Stimulated activated CD8-positive, alpha-beta memory T cell treated with anti-CD3 and anti-CD28 coated beads, Interleukin-15, amount 100 ng/mL, for 4 hours (primary cell): ENCODE measurements at places on chromosomes 5 and 9.

- DNase-seq: peak; percentile 62
Observed at GRCh38 chr9:38068701-38069628, at the start of gene SHB. Gene SHB (minus strand): TSS chr9:38069227. CDS start chr9:38068645, 582 bp downstream.

- DNase-seq: no peak
Observed at GRCh38 chr9:126703002-126703865, 89.5 kb downstream of the LMX1B start.

DNA sequence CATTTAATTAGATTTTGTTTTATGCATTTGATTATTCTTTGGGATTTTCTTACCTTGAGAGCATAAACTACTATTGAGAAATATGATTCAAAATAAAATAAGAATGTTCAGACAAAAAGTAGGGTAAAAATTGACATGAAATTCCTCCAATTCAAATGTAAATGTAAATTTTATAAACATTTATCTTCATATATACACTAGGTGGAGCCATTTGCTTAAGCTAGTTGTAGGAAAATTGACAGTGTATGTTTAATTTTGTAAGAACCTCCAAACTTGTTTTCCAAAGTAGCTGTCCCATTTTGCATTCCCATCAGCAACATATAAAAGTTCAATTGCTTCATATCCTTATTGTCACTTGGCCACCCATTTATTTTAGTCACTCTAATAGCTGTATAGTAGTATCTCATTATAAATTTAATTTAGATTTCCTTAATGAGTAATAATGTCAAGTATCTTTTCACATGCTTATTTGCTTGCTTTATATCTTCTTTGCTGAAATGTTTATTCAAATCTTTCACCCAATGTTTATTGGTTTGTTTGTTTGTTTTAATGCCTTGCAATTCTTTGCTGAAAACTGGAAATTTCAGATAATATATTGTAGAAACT lies 37.6 kb upstream of the SLCO6A1 start:
- no peak for DNase-seq

GRCh38 chr5:41157272-41157894 lies 55.9 kb downstream of the C6 start:
- DNase-seq: no peak

- DNase-seq: no peak
Observed at GRCh38 chr9:95640336-95640735, 123.6 kb upstream of the PTCH1 start.

DNA sequence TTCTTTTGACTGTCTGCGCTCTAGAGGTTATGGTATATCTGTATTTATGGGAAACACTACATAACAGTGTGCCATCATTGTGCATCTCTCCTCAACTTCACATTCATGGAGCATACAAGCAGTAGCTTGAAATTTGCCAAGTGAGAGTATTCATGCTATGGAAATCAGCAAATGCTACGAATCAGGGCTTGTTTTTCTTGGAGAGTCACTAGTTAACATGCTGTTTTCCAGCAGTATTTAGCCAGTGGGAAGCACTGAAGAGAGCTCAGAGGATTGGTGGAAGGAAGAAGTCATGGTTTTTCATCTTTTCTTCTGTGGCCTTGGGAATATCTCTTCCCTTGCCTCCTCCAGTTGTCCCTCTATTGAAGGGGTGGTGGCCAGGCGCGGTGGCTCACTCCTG lies 303.0 kb downstream of the PSAT1 start:
- no peak for DNase-seq

DNA sequence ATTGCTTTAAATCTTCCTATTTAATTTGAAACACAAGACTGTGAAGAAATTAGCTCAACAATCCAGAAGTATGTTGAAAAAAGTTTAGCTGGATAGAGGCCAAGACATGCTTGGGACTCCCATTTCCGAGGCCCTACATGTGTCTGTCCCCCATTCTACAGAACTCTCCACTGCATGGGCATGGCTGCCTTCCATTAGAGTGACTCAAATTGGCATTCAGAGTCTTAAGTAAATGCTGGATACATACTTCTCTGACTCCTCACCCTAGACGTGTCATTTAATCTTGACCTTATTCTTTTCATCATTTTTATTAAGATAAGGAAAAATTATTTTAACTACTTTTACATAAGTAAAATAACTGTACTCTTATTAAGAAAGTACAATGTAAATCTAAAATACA lies 530.4 kb upstream of the CDH9 start:
- DNase-seq: no peak

GRCh38 chr9:37626708-37627292 lies 24.0 kb upstream of the FRMPD1 start:
- no peak for DNase-seq

GRCh38 chr5:133738271-133738670 lies 125.9 kb upstream of the FSTL4 start:
- DNase-seq: no peak

- DNase-seq: no peak
Observed at GRCh38 chr9:13322828-13323550, 43.5 kb upstream of the MPDZ start.

GRCh38 chr9:105500108-105500766 lies 52.4 kb downstream of the FSD1L start:
- no peak for DNase-seq

DNA sequence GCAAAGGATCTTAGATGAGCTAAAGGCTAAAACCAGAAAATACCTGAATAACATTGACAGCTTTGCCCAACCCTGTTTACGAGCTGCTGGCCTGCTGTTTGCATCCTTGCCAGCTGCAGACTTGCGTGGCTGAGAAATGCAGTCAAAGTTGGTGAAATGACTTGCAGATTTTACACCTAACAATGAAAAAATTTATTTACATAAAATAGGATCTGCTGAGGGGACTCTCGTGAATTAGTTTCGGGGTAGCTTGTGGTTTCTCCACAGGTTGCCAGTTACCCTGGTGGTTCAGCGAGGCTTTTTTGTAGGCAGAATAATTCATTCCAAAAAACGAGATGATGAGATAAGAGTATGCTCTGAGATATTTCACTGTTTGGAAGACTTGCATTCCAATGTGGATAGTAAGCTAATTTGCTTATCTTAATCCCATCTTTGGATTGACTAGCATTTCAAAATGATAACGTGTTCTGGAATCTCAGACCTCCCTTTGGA lies 65.7 kb upstream of the FANCC start:
- DNase-seq: no peak

GRCh38 chr5:175092691-175093090 lies 351.3 kb downstream of the DRD1 start:
- DNase-seq: no peak

DNA sequence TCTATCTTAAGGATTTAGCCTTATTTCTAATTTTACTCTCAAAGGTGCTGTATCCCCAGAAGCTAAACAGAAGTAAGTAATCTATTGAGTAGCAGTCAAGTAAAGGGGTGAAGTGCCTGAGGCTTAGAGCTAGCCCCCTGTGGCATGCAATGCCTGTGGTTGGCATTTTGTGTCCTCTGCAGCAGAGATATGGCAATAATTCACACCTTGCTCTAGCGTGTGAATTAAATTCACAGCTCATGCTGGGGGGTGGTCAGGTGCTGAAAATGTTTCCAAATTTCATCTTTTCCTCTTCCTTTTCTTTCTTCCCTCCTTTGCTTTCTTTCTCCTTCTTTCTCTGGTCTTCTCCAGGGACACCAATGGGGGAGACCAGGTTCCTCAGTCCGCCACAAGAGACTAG lies 262.1 kb downstream of the GABRB2 start:
- DNase-seq: no peak

- DNase-seq: no peak
Observed at GRCh38 chr5:28370896-28371295, 1332.5 kb upstream of the CDH9 start.

GRCh38 chr5:138725153-138725817 lies 27.9 kb upstream of the CTNNA1 start:
- no peak for DNase-seq

DNA sequence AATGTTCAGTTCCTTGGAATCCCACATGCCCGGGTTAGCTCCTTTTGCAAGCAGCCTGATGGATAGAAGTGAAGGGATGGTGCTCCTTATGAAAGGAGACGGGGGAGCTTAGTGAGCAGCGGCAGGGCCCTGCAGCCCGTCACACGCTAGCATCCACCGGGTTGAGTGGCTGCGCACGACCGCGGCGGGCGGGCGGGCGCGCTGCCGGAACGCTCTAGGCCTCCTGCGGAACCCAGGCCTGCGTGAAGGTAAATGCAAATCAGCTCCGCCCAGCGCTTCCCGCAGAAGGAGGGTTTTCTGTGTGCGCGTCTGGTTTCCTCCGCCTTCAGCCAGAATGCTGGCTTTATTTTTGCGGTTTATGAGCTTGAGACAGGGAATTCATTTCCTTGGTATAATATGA lies 19.8 kb downstream of the IL12B start:
- no peak for DNase-seq

GRCh38 chr5:160251406-160252155 lies 22.3 kb downstream of the FABP6 start:
- DNase-seq: no peak

DNA sequence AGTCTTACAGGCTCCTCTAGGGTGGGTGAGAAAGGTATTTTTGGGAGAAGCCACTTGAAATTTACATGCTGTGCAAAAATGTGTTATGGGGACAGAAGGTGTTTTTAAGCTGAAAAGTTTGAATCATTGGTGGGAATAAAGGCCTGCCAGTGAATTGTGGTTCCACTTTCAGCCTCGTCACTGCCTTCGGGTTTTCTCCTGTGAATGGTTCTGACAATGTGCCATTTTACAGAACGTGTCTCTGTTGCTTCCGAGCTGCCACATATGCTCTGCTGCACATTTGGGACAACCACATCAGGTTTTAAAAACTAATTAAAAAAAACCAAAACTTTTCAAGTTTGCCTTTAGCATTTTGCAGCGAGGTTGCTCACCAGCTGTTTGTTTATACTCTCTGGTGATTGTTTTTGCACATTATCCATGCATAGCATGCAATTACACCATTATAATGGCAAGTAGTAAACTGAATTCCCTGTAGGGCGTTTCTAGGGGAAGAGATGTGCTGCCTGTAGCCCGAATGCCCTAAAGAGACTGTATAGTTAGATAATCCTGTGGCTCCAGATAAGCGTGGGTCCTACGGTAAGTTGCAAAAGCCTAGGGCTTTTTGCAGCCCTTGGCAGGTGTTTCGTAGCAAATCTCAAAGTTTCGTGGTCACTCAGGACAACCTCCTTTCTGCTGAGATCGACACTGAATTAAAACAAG lies 40.1 kb upstream of the SUB1 start:
- no peak for DNase-seq

DNA sequence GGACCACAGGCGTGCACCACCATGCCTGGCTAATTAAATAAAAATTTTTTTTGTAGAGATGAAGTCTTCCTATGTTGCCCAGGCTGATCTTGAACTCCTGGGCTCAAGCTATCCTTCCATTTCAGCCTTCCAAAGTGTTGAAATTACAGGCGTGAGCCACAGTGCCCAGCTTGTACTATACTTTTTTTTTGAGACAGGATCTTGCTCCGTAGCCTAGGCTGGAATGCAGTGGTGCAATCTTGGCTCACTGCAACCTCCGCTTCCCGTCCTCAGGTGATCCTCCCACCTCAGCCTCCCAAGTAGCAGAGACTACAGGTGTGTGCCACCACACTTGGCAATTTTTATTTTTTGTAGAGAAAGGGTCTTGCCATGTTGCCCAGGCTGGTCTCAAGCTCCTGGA lies 5.3 kb upstream of the RAD23B start:
- no peak for DNase-seq

GRCh38 chr9:136482793-136483588 lies at the start of gene SEC16A:
Gene SEC16A (minus strand): TSS chr9:136483040. CDS start chr9:136477615, 5,425 bp downstream.
- DNase-seq: peak; percentile 99

GRCh38 chr5:115766608-115767007 lies 49.9 kb downstream of the CDO1 start:
- no peak for DNase-seq

- DNase-seq: no peak
Observed at GRCh38 chr9:95003689-95004410, 277.4 kb downstream of the AOPEP start.

GRCh38 chr9:34636791-34637355 lies 714 bp downstream of the SIGMAR1 start:
- DNase-seq: no peak

GRCh38 chr9:7802666-7803065 lies 3.1 kb upstream of the DMAC1 start:
- no peak for DNase-seq

DNA sequence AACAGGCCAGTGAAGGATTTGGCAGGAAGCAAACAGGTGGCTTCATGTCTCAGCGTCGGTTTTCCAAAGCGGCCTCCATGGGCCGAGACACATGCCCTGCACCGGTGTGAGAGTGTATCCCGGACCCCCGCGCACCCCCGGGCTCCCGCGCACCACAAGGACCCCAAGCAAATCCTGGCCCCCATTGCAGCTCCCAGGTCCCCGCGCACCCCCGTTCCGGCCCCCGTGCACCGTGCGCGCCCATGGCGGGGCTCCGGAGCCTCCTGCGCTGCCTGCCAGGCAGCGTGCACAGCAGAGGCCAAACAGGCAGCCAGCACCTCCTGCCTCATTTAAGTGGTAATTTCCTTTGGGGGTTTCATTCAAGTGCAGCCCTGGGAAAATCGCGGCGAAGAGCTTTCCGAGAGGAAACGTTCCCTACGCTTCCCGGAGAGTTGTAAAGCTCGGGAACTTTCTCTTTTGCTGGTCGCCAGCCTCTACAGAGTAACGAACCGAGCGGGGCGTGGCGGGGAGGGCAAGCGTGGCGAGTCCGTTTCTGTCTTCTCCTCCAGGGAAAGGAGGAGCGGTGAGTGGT lies 145.5 kb upstream of the SLC24A2 start:
- no peak for DNase-seq

DNA sequence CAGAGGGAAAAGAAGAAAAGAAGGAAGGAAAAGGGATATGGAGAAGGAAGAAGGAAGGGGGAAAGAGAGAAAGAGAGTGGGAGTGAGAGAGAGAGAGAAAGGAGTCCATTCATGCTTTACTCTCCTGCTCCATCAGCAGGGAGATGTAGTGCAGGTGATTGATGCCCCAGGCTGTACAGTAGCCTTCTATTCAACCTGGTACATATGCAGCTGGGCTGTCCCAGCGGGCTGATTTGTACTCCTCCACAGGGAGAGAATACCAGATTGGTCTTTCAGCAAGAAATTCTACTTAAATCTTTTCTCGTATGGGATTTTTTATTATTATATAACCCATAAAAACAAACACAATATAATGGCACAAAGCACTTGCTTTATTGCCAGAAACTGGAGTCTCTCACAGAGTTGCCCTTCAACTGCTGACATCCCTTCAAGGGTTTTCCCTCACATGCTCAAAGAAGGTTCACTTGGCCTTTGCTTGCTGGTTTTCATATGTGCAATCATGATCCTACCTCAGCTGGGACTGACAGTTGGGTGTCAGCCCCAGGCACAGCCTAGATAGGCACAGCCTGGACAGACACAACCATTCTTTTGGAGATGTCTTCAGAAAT lies 380.1 kb upstream of the RIOK2 start:
- no peak for DNase-seq

- no peak for DNase-seq
Observed at GRCh38 chr9:78029551-78030295, 1.9 kb downstream of the GNAQ start.

- DNase-seq: no peak
Observed at GRCh38 chr5:159426694-159427093, 96.4 kb upstream of the IL12B start.

- no peak for DNase-seq
Observed at GRCh38 chr5:12316812-12317211, 412.6 kb upstream of the CTNND2 start.

GRCh38 chr5:53008751-53009150 lies 19.6 kb downstream of the ITGA2 start:
- no peak for DNase-seq
